ENCODE measurements at places on chromosomes 6 and 20. TPM values are rescaled to one million over a fixed set of nuclear protein-coding genes. Genes with fewer than 3 reads are reported as not detected.

The PPIL6 gene
- total RNA-seq = 5.8 TPM

The LTB gene
- total RNA-seq = not detected

The LPA gene
- not detected for total RNA-seq

The TRIM15 gene
- total RNA-seq = not detected

The BNIP5 gene
- not detected for total RNA-seq

DNA sequence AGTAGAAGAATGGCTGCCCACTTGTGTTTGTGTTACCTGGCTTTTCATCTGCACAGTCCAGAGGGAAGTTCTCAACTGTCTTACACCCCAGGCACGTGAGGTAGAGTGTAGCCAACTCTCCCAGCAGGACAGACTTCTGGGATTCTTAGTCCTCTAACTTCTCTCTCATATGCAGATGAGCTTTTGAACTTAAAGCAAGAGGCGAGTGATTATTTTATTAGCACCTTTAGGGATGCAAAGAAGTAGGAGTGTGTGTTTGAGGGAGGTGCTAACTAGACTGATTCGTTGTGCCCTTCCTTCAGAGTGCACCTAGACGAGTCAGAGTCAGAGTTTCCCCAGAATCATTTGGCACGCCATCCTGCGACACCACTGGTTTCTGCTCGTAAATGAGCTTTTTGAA is 10.8 kb downstream of the CDYL start:
- no peaks in the 10 kb centered on the region for H3K27me3 ChIP-seq
- no peak for DNase-seq
- no peaks in the 10 kb centered on the region for H3K36me3 ChIP-seq
- no peak overlapping the region for H3K4me3 ChIP-seq
- H3K27ac ChIP-seq = no peak overlapping the region

- H3K27me3 ChIP-seq = no peaks in the 10 kb centered on the region
- DNase-seq = no peak
- no peaks in the 10 kb centered on the region for H3K4me1 ChIP-seq
These were observed 148.8 kb downstream of the CFAP61 start for GRCh38 chr20:20201124-20201523.

DNA sequence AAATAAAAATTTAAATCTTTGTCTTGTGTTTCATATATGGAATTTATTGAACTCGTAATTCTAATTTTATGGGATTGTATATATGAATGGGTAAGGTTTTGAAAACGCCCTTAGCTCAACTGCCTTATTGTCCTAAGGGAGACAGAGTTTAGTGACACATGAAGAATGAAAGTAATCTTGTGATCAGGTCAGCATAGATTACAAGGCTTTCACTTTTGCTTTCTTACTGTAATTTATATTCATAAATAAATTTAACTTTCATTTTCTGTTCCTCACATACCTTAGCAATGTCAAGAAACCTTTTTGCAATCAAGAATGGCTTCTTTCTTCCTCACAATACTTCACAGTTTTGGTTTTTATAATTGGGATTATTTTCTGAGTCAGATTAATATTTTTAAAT is 14.4 kb downstream of the KPNA5 start:
- peaks cover 13% of the 10 kb centered on the region for H3K4me1 ChIP-seq
- DNase-seq = no peak
- H3K27ac ChIP-seq = no peak overlapping the region
- no peaks in the 10 kb centered on the region for H3K36me3 ChIP-seq

- no peaks in the 10 kb centered on the region for H3K27me3 ChIP-seq
- no peaks in the 10 kb centered on the region for H3K36me3 ChIP-seq
- no peak for DNase-seq
- H3K4me1 ChIP-seq = no peaks in the 10 kb centered on the region
- no peak overlapping the region for H3K4me3 ChIP-seq
These were observed 262.4 kb upstream of the AGPAT4 start for GRCh38 chr6:161536224-161536630.

DNA sequence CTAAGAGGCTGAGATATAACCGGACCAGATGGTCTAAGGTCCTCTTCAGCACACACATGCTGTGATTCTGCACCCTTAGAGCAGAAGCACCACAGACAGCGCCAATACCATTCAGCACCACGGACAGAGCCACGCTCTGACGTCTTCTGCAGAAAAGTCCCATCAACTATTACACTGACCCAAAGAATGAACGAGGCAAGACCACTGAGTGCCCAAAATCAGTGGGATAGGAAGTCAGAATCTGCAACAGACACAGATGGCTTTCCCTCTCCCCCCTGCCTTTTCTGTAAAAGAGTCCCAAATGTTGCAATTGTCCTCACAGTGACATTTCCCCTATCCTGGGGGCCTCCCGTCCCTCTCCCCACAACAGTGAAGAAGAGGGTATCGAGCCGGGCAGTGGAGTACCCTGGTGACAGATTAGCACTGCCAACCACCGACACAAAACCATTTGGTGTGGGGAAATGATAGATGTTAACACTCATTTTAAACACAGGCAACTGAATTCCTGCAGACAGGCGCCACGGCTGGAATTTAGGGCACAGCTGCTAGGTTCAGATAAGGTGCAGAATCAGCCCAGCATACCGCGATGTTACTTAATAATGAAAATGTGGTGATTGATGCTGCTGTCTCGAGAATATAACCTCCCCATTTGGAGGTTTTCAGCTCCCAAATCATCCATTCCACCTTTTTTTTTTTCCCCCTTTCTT is 66.6 kb upstream of the CTNNBL1 start:
- H3K4me3 ChIP-seq = no peak overlapping the region
- H3K36me3 ChIP-seq = no peaks in the 10 kb centered on the region
- H3K27ac ChIP-seq = no peak overlapping the region
- no peak for DNase-seq
- H3K4me1 ChIP-seq = no peaks in the 10 kb centered on the region

GRCh38 chr6:7328243-7328642 is 15.2 kb upstream of the SSR1 start:
- no peak for DNase-seq
- no peaks in the 10 kb centered on the region for H3K27me3 ChIP-seq
- no peaks in the 10 kb centered on the region for H3K4me1 ChIP-seq
- no peak overlapping the region for H3K4me3 ChIP-seq
- no peak overlapping the region for H3K27ac ChIP-seq

- peaks cover 5% of the 10 kb centered on the region for H3K36me3 ChIP-seq
- peak; percentile 53 for DNase-seq
- no peaks in the 10 kb centered on the region for H3K27me3 ChIP-seq
- H3K27ac ChIP-seq = no peak overlapping the region
- H3K4me3 ChIP-seq = no peak overlapping the region
- H3K4me1 ChIP-seq = peaks cover 7% of the 10 kb centered on the region
These were observed 67.4 kb upstream of the XRN2 start for GRCh38 chr20:21235484-21236445.

DNA sequence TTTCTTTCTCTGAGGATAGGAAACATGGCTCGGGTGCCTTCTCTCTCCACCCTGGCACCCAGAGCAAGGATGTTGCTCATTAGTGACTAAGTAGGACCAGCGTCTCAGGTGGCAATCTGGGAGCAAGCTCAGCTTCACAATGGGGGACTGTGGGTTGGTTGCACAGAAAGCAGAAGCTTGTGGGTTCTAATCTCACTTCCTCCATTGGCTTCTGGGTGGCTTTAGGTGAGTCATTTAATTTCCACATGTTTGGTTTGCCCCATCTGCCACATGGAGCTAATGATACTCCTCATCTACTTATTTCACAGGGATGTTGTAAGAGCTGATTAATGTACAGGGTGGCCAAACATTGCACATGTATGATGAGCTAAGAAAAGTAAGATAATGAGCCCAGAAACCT is 54.8 kb upstream of the AKIRIN2 start:
- no peak overlapping the region for H3K27ac ChIP-seq
- H3K4me1 ChIP-seq = peaks cover 6% of the 10 kb centered on the region
- no peaks in the 10 kb centered on the region for H3K27me3 ChIP-seq
- no peaks in the 10 kb centered on the region for H3K36me3 ChIP-seq
- no peak overlapping the region for H3K4me3 ChIP-seq
- no peak for DNase-seq

DNA sequence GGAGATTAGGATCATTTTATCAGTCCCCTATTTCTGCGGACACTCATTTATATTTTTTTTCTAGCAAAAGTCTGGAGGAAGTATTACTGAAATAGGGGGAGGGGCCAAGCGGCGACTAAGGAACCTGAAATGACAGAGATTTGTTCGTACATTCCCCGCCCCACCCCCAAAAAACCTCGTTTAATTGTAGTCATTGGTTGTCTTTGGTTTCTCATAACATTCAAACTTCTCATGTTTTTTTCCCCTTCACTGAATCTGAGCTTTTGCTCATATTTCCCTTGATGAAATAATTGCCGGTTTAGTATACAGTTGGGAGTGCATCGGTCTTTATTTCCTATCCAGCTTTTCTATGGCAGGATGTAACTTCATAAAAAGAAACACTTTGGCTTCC is 768 bp upstream of the FYN start:
- H3K27ac ChIP-seq = peak overlapping the region; percentile 22
- DNase-seq = no peak
- no peaks in the 10 kb centered on the region for H3K36me3 ChIP-seq
- H3K4me3 ChIP-seq = peak overlapping the region; percentile 76
- H3K4me1 ChIP-seq = peaks cover 28% of the 10 kb centered on the region
- H3K27me3 ChIP-seq = peaks cover 4% of the 10 kb centered on the region

Measured in upper lobe of left lung (tissue), 6 donors.